ENCODE measurements at places on chromosomes 5 and 9. TPM values are rescaled to one million over a fixed set of nuclear protein-coding genes. Genes with fewer than 3 reads are reported as not detected.

- H3K36me3 ChIP-seq, result no peaks in the 10 kb centered on the region
- H3K27me3 ChIP-seq, result no peaks in the 10 kb centered on the region
- no peak for DNase-seq
- no peak overlapping the region for H3K27ac ChIP-seq
- H3K4me1 ChIP-seq, result no peaks in the 10 kb centered on the region
- no peak overlapping the region for H3K4me3 ChIP-seq
Measured at GRCh38 chr5:169557838-169558237, 25.7 kb upstream of the SPDL1 start.

DNA sequence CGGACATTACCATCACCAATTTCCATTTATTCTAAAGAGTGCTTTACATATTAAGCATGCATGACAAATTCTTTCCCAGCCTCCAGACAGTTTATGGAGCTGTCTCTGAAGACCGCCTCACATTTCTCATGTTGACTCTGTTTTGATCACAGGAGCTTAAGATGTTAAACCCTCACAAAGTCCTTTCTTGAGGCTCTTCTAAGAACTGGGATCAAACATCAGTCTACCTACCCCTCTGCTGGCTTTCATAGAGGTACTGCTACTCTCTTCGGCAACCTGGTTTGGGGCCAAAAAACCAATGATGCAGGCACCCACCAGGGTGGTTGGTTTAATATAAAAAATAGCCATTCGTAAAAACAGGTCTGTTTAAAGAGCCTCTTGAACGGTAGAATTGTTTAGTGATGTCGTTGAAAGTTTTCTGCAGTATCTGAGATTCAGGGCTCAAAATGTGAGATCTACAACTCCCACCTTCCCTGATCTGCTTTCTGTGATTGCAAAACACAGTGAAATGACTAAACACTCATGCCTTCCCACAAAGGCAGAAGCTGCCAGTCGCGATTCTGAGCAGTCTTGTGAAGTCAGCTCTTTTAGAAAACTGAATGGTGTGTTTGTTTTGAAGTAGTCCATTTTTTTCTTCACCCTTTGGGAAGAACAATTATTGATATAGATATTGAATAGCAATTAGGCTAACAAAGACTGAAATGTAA lies 3.5 kb downstream of the RXFP3 start:
- no peak for DNase-seq
- H3K4me3 ChIP-seq, result no peak overlapping the region
- peaks cover 2% of the 10 kb centered on the region for H3K27me3 ChIP-seq
- H3K4me1 ChIP-seq, result peaks cover 7% of the 10 kb centered on the region

DNA sequence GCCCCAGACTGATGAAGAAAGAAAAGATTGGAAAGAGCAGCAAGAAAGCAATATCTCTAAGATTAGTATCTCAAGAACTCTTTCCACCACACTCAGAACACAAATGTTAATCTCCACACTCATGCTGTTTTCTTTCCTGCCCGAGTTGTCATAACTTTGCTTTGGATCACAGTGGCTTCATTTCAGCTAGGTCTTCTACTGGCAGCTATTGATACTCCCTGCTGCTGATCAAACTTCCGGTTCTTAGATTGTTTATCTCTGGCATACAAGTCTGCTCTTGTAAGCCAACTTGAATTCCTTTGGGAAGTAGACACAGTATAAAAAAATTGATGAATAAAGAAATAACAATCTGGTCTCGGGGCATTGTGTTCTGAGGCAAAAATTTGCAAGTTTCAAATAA lies 77.7 kb upstream of the SPEF2 start:
- DNase-seq, result no peak
- H3K4me1 ChIP-seq, result no peaks in the 10 kb centered on the region
- H3K27ac ChIP-seq, result no peak overlapping the region
- H3K27me3 ChIP-seq, result no peaks in the 10 kb centered on the region
- no peak overlapping the region for H3K4me3 ChIP-seq

The DTWD2 gene
- total RNA-seq, result 19.7 TPM

The MRPS30 gene
- 63.9 TPM for total RNA-seq
